ENCODE measurements at places on chromosomes 6 and 20.
A peak's percentile ranks its signal among the peaks of the same experiment; 100 is the strongest.

DNA sequence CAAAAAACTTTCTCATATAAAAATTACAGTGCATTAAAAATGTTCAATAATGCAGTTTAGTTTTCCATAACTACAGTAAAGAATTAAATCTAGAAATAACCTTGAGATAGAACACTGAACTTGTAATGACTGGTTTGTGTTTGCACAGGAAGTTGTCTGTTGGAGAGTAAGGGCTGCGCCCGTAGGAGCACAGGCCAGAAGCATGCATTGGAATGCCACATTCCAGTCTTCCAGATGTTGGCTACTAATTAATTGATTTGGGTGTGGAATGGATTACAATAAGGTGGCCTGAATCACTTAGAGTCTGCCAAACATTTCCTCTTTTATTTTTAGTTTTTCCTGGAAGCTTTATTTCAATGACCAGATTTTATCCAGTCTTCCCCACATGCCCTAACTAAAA lies 582.6 kb upstream of the MMS22L start:
- DNase-seq, result no peak

- no peak for DNase-seq
Measured at GRCh38 chr6:158011478-158011920, 29.8 kb downstream of the SYNJ2 start.

DNA sequence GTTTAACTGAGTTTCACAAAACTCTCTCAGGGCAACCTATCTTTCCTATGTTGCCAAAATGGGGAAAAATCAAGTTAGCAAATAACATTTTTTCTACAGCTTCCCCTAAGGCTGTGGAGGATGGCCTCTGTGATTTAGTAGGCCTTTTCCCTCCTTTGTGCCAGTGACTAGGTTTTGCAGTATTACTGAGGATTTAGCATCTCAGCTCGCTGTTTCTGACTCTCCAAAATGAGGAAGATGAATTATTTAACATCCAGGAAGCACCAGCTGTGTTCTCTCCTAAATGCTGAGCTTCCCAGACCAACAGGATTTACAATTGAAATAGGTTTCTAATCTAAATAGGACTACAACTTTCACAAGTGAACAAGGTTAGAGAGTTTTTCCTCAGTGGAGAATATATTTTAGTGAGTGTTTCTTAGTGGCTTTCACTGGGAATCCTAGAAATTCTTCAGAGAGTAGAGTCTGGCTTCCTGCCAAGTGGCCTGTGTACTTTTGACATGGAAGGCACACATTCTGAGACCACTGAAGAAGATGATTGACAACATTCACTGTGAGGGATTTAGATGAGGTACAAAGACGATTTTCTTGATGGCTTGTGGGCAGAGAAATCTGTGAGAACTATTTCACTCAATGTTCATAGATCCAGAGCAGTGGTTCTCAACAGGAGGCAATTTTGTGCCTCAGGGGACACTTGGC lies 62.4 kb downstream of the PTCHD4 start:
- DNase-seq, result no peak

- DNase-seq, result no peak
Measured at GRCh38 chr6:31686483-31686882, 5.6 kb upstream of the LY6G5C start.

GRCh38 chr20:64038565-64039292 lies 2.7 kb downstream of the C20orf204 start:
- no peak for DNase-seq

- DNase-seq, result no peak
Measured at GRCh38 chr6:37660317-37660716, 37.4 kb downstream of the MDGA1 start.

GRCh38 chr20:4059606-4060005 lies 44.2 kb upstream of the RNF24 start:
- no peak for DNase-seq

DNA sequence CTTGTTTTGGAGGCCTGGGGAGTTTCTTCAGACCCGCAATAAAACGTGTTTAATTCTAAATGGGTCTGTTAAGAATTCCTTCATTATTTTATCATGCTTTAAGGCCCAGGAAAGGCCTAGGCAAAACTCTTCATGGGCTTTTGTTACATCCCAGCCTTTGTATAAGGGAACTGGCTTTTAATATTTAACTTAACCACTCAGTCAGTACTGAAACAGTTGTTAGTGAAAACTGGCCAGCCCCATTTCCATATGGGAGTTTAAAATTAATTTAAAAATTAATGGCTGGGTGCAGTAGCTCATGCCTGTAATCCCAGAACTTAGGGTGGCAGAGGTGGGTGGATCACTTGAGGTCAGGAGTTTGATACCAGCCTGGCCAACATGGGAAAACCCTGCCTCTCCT lies 213.2 kb upstream of the FKBP1C start:
- DNase-seq, result no peak

DNA sequence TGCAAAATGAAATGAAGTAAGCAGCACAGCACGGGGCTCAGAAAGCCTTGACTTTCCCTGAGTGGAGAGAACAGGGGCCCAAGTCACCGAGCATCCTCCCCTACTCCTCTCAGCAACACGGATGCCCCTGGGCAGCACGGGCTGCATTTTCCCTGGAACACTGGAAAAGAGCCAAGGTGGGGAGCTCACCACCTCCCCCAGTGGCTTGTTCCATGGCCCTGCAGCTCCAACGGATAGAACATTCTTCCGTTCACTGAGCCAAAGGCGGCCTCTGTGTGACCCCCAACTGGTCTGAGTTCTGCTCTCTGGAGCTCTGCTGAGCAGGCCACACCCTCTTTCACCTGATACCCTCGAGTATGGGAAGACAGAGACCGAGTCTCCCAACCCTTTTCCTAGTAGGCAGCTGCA lies 20.8 kb upstream of the EMILIN3 start:
- no peak for DNase-seq

- DNase-seq, result no peak
Measured at GRCh38 chr20:59123678-59124255, 39.9 kb upstream of the ZNF831 start.

- DNase-seq, result no peak
Measured at GRCh38 chr20:55166063-55166462, 690.7 kb downstream of the DOK5 start.

- DNase-seq, result no peak
Measured at GRCh38 chr6:162625846-162626540, 101.6 kb downstream of the PRKN start.

GRCh38 chr6:121242386-121242785 lies 91.9 kb downstream of the TBC1D32 start:
- no peak for DNase-seq

GRCh38 chr20:49400904-49401303 lies 81.6 kb downstream of the KCNB1 start:
- peak; percentile 14 for DNase-seq

GRCh38 chr6:17423026-17423425 lies 29.6 kb downstream of the CAP2 start:
- DNase-seq, result no peak

DNA sequence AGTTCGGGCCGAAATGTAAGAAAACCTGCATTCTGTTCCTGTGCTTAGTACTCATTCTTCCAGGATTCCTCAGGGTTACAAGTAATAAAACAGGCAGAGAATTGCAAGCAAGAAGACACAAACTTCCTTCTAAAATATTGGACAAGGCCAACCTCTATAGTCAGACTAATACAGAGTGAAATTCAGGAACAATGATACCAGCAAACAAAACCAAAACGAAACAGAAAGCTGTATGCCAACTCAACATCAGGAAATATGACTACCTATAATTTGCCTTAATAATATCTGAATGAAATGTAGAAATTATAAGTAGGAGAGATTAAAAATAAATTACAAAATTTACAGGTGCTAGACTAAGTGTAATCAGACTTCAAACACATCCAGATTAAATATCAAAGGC lies 238.8 kb downstream of the HIVEP2 start:
- no peak for DNase-seq

DNA sequence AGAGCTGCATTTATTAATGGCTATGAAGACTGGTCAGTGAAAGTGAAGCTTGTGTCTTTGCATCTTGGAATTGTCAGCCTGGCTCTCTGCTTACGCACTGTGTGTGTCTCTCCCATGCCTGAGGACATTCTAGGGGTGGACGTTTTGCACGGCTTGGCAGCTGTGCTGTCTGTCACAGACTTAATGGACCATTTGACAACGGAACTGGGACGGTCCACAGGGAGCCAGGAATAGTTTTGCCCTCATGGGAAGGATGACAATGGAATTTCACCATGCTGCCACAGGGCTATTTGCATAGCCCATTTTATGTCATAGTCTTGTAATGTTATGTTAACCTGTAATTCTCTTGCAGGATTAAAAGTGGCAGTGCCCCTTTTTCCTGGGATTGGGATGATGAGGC lies 44.7 kb downstream of the OR2B6 start:
- no peak for DNase-seq

DNA sequence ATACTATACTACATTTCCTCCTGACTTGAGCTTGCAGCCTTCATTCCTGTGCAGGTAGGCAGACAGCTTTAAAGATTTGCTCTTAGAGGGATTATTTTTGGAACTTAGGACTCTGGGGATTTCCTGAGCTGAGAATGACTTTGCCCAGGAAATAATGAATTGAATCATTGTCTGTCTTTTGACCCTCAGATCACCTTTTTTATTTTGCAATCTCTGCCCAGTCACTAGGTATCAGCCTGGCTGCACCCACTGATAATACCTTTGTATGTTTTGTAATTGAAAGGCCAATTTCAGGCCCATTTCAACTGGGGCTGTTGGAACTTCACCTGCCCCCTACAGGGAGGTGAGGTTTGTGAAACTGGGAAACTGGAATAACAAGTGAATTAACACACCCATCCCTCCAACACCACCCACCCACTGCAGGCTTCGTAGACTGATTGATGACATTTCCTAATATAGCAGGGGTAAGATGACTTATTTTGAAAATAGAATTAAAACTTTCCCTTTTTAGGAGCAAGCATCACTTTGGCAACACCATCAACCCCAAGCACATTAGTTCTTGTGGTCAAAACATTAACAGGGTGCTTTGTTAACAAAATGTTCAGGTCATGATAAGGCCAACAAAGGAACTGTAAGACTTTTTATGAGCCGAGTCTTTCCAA lies 157.1 kb upstream of the CENPW start:
- DNase-seq, result no peak

DNA sequence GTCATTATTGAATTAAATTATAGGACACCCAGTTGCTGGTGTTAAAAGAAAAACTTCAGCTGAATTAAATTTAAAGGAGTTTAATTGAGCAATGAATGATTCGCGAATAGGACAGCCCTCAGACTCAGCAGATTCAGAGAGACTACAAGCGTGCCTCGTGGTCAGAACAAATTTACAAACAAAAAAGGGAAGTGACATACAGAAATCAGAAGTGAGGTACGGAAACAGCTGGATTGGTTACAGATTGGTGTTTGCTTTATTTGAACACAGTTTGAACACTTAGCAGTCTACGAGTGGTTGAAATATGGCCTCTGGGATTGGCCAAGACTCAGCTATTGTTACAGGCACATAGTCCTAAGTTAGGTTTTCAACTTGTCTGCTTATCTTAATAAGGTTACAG lies 25.8 kb upstream of the TNFRSF21 start:
- DNase-seq, result no peak

- DNase-seq, result peak; percentile 52
Measured at GRCh38 chr20:8721098-8721497, 347.8 kb upstream of the PLCB4 start.

All from stromal cell of bone marrow (primary cell).